ENCODE measurements at places on chromosomes 13 and 19.

GRCh38 chr13:49272296-49272695, 24.6 kb downstream of the CDADC1 start:
- no peak for DNase-seq

GRCh38 chr13:106449096-106449495, 86.4 kb downstream of the EFNB2 start:
- DNase-seq, result no peak

DNA sequence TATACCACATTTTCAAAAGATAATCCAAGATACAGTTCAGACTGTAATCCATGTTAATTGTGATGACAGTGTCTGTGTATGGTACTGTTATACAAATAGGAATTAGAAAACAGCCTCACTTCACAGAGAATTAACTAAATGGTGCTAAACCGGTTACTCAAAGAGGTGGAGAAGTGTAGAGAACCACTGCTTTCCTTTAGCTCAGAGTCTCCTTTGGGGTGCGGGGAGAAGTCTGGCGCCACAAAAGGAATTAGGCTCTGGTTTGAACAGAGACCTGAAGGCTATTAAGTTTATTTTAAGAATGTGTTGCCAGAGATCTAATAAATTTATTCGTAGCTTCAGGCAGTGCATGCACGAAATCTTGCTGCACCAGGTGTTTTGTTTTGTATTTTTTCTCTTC, 65.8 kb downstream of the FREM2 start:
- DNase-seq, result no peak

DNA sequence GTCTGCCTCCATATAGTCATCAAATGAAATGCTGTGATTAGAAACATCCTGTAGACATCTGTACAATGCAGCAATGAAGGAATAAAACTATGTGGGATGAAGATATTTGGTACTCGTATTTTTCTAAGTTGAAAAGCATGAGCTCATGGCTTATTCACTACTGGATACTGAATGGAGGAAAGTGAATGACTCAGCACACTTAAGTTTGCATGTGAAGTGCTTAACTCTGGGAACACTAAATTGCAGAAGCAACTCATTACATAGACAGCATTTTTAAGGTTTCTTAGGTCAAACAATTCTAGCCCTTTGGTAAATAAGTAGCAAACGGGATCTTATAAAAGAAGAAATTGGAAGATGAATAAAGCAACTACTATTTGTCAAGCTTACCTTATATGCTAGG, 429.0 kb upstream of the MIR17HG start:
- DNase-seq, result no peak

- DNase-seq, result no peak
These were observed 1322.3 kb downstream of the UQCRFS1 start for GRCh38 chr19:27890696-27891095.

GRCh38 chr13:94351292-94351990, 128.0 kb downstream of the DCT start:
- no peak for DNase-seq

DNA sequence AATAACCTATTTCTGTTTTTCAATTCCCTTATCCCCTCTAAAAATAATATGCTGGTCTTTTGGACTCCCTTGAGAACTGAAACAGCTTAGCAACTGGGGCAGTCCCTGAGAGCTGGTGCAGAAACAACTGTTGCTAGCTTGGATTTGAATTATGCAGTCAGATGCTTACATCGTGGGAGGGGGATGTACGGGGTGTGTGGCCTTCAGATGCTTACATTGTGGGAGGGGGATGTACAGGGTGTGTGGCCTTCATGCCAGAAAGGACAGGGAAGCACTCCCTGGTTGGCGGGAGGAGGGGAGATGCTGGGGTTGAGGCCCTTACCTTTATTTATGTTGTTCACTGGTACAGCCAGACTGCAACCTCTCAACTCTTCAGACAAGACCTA, 25.6 kb downstream of the LRCH1 start:
- DNase-seq, result no peak

GRCh38 chr13:49246850-49247642, 679 bp upstream of the CDADC1 start:
- DNase-seq, result no peak

GRCh38 chr13:92225861-92226260, 827.4 kb downstream of the GPC5 start:
- no peak for DNase-seq

- no peak for DNase-seq
These were observed 9.1 kb downstream of the ZNF653 start for GRCh38 chr19:11496391-11497163.

DNA sequence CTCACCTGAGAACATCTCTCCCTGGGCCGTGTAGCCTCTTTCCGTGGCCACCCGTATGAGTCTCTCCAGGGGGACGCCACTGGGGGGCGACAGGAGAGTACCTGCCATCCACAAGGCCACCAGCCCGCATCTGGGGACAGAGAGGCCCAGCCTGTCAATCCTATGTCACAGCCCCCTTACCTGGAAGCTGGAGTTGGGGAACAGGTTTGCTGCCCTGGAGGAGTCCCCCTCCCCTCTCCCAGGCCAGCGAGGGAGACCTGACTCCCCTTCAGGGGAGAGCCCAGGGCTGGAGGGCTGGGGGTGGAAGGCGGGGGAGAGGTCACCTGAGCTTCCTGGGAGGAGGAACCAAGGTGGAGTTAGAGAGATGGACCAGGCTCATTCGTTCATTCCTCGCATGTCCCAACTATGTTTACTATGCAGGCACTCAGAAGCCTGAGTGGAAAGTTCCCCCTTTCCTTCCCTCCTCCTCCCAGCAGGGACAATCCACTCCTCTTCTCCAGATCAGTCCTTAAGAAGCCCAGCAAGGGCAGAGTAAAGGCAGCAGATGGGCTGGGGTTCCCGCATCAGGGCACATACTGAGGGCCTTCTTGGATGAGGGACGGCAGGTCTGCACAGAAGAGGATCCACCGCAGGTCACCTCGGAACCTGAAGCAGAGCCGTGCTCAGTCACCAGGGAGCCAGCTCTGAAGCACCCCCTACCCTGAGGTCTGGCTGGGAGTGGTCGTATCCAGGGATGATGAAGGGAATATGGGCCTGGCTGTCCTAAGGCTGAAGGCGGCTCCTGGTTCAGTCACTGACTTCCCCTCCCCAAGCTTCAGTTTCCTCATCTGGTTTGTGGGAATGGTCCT, 5.5 kb downstream of the ACTMAP start:
- DNase-seq, result no peak

- no peak for DNase-seq
These were observed 118.3 kb upstream of the RNF113B start for GRCh38 chr13:98295371-98295770.

GRCh38 chr19:53553865-53554791, 16.2 kb downstream of the ZNF331 start:
- no peak for DNase-seq

DNA sequence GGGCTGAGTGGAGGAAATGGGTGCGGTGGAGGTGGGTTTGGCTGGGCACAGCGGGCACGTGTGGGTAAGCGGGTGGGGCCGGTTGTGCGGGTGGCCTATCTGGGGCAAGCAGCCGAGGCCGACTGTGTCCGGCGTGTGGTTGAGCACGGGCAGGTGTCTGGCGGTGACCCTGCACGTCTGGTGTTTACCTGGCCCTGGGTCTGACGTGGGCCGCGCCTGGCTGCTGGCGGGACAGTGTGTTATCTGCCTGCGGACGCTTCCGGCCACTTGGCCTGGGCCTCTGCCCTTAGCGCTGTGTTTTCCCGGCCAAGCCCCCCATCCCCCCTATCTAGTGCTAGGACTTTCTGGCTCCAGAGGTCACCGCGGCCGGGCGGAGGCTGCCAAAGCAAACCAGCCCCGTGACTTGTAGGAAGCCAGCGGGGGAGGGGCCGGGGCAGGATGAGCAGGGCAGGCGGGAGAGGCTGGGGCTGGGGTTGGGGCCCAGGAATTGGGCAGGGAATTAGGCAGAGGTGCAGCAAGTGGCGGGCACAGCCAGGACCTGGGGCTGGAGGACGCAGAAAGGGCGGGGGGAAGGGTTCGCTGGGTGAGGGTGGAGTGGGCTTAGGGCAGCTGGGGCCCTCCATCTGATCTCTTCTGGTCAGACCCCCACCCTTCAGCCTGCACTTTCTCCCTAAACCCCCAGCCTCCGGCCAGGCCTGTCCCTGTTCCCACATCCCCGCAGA, 534 bp upstream of the HPN start:
- no peak for DNase-seq

GRCh38 chr13:80716610-80717081, 375.7 kb upstream of the SPRY2 start:
- DNase-seq, result no peak

GRCh38 chr13:100022798-100023197, 41.2 kb downstream of the ZIC2 start:
- DNase-seq, result no peak

GRCh38 chr13:53783471-53783870, 754.9 kb downstream of the OLFM4 start:
- no peak for DNase-seq

DNA sequence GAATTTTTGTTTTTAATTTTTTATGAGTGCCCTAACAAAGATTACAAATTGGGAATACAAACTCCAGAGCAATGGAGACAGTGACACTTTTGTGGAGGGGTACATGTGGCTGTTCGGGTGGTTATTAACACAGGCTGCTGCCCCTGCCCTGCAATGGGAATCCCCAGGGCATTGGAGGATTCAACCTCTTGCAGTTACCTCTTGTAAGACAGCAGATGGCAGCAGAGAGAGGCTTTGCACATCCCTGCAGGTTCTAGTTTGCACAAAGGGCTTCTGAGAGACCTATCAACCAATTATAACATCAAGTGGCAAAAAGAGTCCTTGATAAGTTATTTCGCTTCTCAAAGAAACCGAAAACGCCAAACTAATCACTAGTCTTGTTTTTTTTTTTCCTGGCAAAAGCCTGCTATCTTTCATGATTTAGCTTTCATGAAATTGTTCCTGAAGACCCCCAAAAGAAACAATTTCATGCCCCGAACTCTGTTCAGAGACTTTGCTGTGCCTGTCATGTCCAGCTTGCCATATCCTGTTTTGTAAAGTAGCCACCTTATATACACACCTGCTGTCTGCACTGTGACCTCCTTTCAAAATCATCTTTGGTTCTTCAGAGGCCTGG, 10.4 kb downstream of the GJB2 start:
- DNase-seq, result no peak

GRCh38 chr13:78100486-78100885, 181.9 kb upstream of the EDNRB start:
- no peak for DNase-seq

DNA sequence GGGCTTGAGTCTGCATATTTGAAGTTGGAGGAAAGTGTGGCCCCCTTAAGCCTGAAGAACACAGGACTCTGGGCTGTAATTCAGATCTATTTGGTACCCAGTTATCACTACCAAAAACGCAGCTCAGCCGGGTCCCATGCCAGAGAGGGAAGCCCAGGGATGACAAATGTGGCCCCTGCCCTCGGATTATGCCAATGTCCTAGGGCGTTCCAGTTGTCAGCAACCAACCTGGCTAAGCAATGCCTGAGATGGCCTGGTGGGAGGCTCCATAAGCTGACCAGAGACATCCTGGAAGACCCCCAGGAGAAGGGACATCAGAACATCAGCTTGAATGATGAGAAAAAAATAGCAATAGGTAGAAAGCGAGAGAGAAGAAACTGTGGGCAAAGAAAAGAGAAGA, 79.6 kb upstream of the UQCRFS1 start:
- no peak for DNase-seq

- no peak for DNase-seq
These were observed 496.4 kb downstream of the LMO7 start for GRCh38 chr13:76132532-76132931.

DNA sequence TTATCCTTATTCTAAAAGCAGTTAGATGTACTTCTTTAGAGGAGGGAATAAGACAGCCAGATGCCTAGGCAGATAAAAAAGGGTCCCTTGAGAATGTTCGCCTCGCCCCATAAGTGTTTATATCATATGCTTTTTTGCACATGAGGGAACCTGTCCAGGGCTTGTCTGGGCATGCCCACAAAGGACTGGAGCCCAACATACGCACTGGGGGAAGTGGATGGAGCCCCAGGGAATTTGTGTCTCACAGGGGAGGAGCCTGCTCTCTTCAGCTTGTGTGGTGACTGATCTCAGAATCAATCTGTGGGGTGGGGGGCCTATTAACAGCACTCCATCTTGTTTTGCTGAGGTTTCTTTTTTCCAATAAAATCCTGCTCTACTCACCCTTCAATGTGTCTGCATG, 22.6 kb downstream of the MED4 start:
- DNase-seq, result no peak

DNA sequence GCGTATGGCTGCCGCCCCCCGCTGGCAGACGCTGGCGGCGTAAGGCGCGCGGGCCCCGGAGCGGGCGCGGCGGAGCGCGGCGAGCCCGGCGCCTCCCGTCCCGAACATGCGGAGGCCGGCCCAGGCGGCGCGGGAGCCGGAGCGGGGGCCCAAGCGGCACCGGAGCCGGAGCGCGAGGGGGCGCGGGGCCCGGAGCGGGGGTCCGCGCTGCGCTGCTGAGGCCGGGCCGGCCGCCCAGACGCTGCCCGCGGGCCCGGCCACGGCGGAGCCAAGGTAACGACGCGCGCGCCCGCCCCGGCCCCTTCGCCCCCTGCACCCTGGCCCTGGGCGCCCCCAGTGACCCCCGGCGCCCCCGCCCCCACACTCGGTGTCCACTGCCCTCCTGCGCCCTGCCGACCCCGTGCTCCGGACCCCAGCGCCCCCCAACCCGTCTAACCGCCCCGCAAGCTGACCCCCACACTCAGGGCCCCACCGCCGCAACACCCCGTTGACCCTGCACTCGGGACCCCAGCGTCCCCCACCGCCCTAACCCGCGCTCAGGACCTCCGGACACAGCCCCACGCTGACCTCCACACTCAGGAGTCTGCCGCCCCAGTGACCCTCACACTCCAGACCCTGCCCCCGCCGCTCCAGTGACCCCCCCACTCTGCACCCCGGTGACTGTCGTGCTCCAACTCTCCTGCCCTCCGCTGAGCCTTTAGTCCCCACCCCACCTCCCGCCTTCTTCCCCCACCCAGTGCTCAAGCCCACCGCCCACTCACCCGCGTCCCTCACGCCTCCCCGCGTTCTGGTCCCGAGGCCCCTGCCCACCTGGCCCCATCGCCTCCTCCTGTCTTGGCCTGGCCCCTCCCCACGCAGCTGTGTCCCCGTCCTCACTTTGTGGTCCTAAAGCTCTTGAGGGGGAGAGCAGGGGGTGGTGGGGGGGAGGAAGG, at the start of gene CSNK1G2:
TSS of gene CSNK1G2 (plus strand) at position 27 of the 932 bp plus-strand sequence. CDS start 28,601 bp downstream, outside the sequence.
- no peak for DNase-seq

DNA sequence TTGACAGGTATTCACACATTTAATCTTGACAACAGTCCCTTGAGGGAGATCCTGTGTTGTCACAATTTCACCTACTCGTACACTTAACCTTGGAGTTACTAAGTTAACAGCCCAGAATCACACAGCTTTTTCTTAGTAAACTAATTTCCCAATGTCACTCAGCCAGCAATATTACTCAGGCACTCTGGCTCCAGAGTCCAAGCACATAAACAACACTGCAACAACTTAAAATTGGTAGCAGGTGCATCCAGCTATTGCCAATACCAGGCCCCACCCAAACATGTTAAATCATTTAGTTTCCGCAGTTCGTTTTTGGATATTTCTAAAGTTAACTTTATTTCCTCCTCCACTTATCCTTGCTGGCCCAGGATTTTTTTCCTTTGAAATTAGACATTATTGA, 32.7 kb downstream of the LIG4 start:
- DNase-seq, result no peak

Measured in mesothelial cell of epicardium (in vitro differentiated cells).